ENCODE measurements at places on chromosomes 11 and 22.

- DNase-seq: no peak
Observed at GRCh38 chr11:58626934-58627483, 4.5 kb downstream of the CNTF start.

GRCh38 chr11:105070306-105070705 is 25.2 kb upstream of the CARD16 start:
- DNase-seq: no peak

DNA sequence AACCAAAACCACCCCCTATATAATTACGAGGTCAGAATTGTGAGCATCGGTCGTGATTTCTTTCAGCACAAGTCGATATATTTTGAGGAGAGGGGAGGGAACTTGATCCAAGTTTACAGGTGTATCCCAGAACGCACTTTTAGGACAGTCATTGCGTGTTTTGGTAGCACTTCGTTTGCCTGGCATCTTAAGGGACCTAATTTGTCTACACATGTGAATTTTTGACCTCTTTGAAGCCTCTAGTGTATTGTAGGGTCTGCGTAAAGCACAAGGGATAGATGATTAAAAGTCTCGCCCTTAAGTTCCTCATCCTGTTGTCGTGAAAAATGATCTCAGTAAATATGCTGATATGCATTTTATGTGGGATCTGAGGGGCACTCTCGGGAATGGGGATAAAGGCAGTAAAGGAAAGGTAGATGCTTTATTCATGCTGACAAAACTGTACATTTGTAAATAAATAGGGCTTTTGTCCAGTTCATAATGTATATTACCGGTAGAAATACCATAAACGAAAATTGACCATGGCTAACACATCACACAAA is 632 bp upstream of the CCDC34 start:
- DNase-seq: no peak

GRCh38 chr22:36343720-36344105 is 44.1 kb downstream of the MYH9 start:
- no peak for DNase-seq

- DNase-seq: no peak
Observed at GRCh38 chr22:42544686-42545085, 9.1 kb upstream of the SERHL2 start.

DNA sequence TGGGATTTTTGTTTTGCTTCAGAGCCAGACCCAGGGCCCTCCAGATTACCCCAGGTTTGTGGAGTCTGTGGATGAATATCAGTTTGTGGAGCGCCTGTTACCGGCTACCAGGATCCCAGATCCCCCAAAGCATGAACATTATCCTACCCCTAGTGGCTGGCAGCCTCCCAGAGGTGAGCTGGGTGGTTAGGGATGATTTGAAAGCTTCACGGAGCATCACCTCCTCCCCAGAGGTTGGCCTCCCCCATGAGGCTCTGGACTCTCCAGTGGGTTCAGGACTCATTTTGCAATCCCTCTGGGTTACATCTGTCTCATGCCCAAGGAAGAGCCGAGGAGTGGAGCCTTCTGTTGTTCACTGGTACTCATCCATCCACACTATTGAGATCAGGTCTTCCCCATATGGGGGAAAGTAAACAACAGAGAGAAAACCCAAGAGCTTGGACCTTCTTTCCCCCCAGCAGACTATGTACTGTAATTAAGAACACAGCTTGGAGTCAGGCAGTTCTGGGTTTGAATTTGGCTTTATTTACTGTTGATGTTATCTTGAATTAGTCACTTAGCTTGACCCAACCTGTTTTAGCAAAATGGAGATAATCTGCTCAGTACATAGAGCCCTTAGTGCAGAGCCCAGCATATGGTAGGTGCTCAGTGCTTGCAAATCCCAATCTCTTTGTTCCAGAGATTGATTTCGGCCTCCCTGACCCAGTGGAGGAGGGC is 2.5 kb downstream of the MRPL49 start:
- DNase-seq: no peak

DNA sequence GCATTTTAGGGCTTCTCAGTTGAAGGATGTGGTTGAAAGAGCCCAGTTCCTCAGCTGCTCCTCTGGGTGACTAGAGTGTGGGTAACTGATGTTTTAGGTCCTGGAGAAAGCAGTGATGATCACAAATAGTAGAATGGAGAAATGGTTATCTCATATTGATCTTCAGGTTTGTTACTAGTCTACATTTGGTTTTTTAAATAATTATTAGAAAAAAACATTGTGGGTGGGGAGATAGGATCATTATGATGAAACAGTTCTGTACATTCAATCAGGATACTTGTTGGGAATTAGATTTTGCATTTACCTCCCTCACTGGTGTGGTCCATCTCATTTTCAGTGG is 24.9 kb downstream of the SREBF2 start:
- no peak for DNase-seq

GRCh38 chr11:83401506-83402225 is 115.5 kb upstream of the CCDC90B start:
- no peak for DNase-seq

- DNase-seq: no peak
Observed at GRCh38 chr11:129189646-129190045, 2.5 kb downstream of the ARHGAP32 start.

- DNase-seq: no peak
Observed at GRCh38 chr11:58980159-58980843, 41.0 kb downstream of the GLYATL1 start.

- no peak for DNase-seq
Observed at GRCh38 chr11:134639586-134640330, 227.7 kb upstream of the B3GAT1 start.

DNA sequence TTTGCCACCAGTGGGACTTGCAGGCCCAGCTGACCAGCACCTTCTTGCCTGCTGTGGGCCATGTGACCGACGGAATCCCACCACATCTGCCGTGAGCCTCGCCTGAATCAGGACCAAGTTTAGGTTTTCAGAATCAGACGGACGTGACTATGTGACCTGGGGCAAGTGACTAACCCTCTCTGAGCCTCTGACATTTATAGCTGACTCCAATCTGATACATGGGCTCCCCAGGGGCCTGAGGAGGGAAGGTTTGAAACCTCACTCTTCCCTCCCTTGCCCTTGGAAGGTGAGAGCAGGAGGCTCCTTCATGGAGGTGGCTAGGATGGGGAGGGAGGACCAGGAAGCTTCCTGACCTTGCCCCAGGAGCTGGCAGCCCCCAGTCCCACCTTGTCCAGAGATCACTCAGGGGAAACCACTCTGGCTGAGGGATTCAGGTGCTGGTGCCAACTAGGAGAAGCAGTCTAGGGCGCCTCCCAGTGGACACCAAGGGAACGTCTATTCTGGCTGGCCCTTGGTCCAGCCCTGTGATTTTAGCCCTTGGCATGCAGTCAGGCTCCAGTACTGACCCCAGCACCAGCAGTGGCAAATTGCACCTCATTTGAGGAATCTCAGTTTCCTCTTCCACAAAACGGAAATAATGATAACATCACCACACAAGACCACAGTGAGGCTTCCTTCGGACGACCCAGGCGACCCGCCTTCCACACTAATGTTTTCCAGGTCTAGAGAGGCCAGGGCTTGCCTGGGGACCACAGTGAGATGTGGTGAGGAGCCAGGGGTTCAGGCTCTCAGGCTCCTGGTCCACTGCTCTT is 47.2 kb upstream of the SYT7 start:
- peak; percentile 60 for DNase-seq

DNA sequence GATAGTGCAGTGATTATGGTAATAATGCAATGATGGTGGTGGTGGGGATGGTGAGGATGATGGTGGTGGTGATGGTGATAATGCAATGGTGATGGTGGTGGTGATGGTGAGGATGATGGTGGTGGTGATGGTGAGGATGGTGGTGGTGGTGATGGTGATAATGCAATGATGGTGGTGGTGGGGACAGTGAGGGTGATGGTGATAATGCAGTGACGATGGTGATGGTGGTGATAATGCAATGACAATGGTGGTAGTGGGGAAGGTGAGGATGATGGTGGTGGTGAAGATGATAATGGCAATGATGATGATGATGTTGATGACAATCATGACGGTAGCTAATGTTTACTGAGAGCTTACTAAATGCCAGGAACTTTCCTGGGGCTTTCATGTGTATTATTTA is 79.6 kb upstream of the MYOD1 start:
- DNase-seq: no peak

DNA sequence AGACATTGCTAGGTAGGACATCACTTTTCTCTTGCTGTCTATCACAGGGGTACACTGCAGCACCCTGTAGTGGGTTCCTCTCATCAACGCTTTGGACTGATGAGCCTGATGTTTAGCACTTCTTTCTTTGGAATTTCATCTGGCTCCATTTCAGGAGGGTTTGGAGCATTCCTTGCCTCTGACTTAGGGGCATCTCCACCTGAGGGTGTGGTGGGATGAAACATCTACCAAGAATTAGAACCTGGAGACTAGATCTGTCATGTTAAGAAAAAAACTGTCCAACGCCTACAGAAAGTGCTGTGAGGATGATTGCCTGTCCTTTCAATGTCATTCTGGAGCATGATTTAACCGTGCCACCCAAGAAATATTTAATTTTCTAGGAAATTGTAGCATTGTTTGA is 648.4 kb downstream of the ETS1 start:
- DNase-seq: no peak

DNA sequence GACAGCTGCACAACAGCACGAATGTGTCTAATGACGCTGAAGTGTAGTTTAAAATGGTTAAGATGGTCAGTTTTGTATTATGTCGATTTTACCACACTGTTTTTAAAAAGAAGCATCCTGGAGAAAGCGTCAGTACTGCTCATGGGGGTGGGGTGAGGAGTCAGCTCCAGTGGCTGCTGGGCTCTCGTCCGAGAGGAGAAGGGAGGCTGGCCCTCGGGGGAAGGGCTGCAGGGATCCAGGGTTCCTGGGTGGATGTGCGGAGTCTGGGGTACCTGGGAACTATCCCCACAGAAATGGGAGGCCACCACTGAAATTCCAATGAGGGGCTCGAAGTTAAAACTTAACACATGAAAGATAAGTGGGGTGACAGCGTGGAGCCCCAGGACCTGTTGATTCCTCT is 11.9 kb downstream of the C11orf21 start:
- peak; percentile 0 for DNase-seq

GRCh38 chr11:67613960-67614715 is 7.4 kb downstream of the NDUFV1 start:
- DNase-seq: peak; percentile 84

DNA sequence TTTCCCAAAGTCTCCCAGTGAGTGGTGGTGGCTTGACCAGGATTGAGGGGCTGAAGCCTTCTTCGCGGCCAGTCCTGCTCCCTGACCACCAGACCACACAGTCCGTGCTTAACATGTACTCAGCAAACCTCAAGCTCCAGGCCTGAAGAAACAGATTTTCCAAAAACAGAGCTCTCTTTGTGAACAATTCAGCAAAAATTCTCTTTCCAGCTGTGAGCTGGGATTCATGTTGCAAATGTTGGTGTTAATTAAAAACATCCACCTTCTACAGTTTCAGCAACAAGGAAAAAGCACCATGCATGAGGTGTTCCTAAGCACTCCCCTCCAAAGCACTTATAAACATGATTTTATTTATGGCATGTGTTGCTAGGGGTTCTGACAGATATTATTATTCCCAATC is 129.5 kb downstream of the ETS1 start:
- no peak for DNase-seq

GRCh38 chr11:44530413-44531115 is 34.9 kb upstream of the CD82 start:
- DNase-seq: peak; percentile 20

DNA sequence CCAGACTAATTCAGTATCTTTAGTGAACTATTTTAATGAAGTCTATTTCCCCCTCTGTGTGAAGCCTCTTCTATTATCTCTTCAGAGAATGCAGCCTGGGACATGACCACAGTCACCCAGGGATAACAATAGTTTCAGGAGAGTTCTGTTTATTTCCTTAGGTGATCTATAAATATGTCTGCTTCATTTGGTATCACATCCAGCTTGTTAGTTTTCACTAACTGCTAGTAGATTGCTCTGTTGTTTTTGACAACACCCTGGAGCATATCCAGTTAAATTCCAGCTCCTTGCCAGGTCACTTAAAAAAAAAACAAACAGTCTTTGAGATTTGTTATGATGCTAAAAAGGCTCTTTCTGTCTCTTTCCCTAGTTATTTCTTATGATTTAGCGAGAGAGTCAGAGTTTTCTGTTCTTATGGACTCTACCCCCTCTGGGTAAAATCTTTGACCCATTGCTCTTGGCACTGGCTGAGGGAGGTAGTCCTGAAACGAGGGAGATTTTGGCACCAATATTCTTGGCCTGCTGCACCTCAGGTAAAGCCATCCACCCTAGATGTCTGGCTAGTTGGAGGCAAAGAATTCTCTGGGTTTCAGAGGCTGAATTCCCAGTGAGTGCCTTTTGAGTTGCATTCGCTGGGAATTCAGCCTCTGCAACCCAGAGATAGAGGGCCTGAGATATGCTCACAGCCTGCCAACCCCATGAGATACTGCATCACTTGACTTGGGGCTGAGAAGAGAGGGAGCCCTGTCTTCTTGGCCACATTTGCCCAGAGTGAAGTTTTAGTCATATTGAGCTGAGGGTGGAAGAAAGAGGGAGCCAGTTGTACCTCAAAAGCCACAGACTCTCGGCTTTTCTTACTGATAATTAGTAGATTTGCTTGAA is 159.1 kb downstream of the PGR start:
- no peak for DNase-seq

- no peak for DNase-seq
Observed at GRCh38 chr11:76268498-76268897, 62.2 kb upstream of the WNT11 start.

DNA sequence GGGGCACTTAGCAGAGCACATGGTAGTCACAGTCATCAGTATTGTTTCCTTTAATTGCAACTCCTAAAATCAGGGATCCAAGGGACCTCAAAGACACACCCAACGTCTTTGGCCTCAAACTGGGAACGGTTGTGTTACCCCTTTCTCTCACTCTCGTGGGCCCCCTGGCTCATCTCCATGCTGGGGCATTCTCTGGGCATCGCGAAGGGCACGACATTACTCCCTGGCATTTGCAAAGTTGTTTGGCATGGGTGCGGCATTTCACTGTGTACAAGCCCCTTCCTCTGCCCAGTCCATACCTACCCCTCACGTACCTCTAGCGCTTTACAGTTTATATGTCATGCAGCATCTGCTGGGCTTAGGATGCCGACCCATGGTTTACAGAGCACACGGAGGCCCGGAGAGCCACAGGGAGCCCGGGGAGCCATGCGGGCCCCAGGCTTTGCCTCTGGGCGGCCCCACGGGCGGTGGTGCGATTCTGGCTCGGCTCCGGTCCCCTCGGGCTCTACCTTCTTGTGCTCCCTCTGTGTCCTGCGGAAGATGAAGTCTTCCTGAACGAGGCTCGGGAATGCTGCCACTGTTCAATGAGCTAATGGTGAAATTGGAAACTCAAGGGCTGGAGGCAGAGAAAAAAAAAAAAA is 21.9 kb upstream of the CACNG2 start:
- DNase-seq: no peak

- DNase-seq: no peak
Observed at GRCh38 chr11:70836071-70836470, 416.3 kb downstream of the SHANK2 start.

GRCh38 chr11:72140661-72141060 is 5.1 kb downstream of the FOLR3 start:
- no peak for DNase-seq

DNA sequence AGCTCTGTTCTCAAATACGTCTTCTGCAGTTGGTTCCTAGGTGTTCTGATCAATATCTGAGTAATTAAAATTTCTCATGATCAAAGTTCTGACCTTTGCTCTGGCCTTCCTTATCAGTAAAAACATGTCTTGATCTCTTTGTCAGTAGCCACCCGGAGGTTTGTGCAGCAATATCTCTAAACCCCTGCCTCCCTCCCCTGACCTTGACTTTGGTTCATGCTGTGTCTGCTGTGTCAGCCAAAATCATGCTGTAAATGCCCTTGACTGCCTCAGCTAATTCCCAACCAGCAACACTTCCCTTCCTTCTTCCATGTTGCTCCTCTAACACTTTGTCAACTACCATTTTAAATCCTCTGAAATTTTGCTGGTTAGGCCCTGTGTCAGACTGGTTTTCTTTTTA is 424.7 kb downstream of the FAM181B start:
- DNase-seq: no peak
